Activated CD8-positive, alpha-beta memory T cell treated with anti-CD3 and anti-CD28 coated beads for 1 hour (primary cell): ENCODE measurements at places on chromosomes 3 and 15.

DNA sequence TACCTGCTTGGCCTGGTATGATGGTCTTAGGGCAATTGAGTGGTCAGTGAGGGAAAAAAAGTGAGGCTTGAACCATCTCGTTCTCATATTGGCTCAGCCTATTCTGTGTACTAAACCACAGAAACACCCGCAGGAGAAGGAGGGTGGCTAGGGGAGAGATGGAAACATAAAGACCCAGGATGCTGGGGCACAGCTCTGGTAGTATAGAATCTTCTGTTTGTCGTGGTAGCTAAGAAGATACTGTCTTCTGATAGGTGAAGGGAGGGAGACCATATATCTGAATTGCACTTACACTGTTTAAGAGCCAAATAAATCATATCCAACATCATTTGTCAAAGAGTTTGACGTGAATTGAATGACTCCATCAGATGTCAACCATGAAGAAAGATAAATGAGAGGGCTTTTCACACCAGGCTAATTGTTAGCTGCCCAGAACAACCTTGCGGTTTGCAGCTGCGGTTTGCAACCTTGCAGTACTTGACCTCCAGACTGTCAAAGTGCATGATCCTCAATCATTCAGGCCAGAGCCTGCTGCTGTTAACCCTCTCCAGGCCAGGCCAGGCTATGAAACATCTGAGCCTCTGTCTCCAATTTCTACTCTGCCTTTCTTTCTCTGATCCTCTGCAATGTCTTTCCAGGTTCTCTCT, 40.9 kb upstream of the PIK3R4 start:
- no peak for DNase-seq

DNA sequence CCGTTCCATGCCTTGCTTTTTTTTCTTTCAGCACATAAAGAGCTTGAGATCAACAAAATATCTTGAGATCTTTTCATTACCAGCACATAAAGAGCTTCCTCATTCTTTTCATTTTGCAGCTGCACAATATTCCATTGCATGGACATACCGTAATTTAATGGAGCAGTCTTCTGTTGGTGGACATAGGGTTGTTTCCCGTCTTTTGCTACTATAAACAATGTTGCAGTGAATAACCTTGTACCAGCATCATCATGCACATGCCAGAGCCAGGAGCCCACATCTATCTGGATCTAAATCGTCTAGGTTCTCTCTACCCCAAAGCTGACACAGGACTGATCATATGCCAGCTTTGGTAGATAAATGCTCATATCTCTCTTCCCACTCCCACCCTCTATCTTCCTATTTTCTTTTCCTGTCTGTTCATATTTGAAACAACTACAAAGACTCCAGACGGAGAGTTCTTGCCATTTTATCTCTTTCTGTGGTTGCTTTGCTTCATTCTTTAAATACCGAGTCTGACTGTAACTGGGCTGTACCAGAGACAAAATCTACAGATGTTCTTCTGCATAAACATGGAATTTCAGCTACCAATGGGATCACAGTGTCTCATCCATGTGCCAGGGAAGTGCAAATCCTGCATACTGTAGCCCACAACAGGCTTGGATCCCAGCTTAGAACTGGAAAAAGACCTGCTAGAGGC, 47.1 kb upstream of the AKAP13 start:
- no peak for DNase-seq

GRCh38 chr3:32492684-32493436, 9.8 kb downstream of the CMTM6 start:
- no peak for DNase-seq

DNA sequence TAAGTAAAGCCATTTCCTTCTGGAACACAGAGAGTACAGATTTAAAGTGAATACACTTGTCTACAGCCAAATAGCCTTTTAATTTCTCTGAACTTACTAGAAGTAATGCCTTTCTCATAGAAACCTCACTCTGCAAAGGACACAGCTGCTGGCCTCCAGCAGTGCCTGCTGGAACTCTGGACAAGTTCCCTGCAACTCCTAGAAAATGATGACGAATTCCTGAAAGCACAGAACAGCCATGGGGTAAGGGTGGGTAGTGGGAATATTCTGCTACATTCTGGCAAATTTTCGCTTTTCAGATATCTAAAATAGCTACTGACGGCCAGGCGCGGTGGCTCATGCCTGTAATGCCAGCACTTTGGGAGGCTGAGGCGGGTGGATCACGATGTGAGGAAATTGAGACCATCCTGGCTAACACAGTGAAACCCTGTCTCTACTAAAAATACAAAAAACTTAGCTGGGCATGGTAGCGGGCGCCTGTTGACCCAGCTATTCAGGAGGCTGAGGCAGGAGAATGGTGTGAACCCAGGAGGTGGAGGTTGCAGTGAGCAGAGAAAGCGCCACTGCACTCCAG, 34.4 kb downstream of the RYK start:
- no peak for DNase-seq

DNA sequence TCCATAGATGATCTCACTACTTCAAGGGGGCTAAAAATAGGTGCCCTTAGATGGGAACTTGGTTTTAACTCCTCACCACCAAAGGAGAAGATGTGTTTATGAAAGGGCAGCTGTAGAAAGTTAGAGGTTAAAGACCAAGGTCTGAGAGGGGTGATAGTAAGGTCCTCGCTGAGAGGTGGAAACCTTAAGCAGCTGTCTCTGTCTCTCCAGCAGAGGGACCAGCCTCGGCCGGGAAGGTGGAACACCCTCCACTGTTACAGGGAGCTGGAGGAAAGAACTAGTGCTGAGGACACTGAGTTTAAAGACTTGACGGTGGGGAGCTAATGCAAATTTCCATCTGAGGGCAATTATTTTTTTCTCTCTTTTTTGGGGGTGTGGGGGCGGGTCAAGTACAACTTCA, 8.9 kb upstream of the RLBP1 start:
- DNase-seq = no peak
